ENCODE measurements at places on chromosomes 11 and 22. TPM values are rescaled to one million over a fixed set of nuclear protein-coding genes. Genes with fewer than 3 reads are reported as not detected.

The GAL gene
- 0.92 TPM for total RNA-seq

The C11orf65 gene
- 0.30 TPM for total RNA-seq

The MUC2 gene
- total RNA-seq, result not detected

The MB gene
- total RNA-seq, result 2.7 TPM

The KRTAP5-1 gene
- total RNA-seq, result not detected

The CD3D gene
- total RNA-seq, result 381 TPM

The MOGAT2 gene
- total RNA-seq, result not detected

The CDC42BPG gene
- 0.05 TPM for total RNA-seq

The CRYBB2 gene
- not detected for total RNA-seq

The TMA7B gene
- total RNA-seq, result 0.96 TPM

The OR2AT4 gene
- not detected for total RNA-seq

The RBM14 gene
- 209 TPM for total RNA-seq
